Effector memory CD8-positive, alpha-beta T cell (primary cell): ENCODE measurements at places on chromosomes 5 and 9.

DNA sequence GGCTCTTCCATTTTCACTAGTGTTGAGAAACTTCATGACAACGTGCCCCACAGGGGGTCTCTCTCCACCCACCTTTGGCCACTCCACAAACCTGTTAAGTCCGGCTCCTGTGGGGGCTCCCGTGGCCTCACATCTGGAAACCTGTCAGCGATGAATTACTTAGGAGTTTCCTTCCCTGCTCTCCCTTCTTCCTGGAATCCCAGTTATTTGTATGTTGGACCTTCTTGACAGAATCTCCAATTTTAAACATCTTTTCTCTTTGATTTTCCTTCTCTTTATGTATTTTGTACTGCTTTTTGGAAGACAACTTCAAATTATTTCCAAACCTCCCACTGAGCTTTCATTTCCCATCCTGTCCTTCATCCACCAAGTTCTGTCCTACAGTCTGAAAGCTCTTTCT, 55.1 kb upstream of the NRARP start:
- no peak overlapping the region for H3K27ac ChIP-seq
- H3K27me3 ChIP-seq = no peaks in the 10 kb centered on the region
- no peak for DNase-seq
- H3K36me3 ChIP-seq = no peaks in the 10 kb centered on the region

- DNase-seq = no peak
- no peaks in the 10 kb centered on the region for H3K36me3 ChIP-seq
- H3K27me3 ChIP-seq = no peaks in the 10 kb centered on the region
Observed at GRCh38 chr9:98994172-98995058, 50.7 kb downstream of the COL15A1 start.

DNA sequence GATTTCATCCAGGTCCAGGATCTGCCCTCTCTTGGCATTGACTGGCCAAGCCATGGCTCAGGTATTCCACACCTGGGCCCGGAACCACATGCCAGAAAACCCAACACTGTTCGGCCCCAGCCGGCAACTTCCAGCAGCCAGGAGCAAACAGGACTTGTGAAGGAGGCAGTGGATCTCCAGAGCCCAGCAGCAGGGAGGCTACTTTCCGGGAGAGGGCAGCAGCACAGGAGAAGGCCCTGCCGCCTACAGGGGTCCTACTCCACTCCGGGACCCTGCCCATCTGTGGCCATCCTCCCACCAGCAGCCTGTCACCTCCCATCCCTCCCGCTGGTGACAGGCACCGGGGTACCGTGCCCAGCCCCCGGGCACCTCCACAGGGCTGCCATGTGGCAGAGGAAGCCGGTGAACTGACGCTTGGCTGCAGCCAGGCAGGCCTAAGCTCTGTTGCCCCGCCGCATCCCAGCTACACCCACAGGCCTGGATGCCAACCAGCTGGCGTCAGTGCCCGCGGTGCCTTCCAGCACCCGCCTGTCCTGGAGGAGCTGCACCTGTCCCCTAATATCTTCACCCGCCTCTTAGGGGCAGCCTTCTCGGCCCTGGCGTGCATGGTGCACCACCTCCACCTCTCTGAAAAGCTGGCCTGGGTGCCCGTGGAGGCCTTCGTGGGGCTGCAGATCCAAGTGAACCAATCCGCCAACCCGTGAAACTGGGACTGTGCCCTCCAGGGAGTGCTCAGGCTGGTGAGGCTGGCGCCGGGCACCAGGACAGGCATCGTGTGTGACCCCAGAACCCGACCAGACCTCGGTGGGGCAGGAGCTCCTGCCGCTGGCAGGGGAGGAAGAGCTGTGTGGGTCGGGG, 18.9 kb upstream of the SLC30A5 start:
- H3K27me3 ChIP-seq = peaks cover 4% of the 10 kb centered on the region
- H3K4me1 ChIP-seq = no peaks in the 10 kb centered on the region
- no peak overlapping the region for H3K4me3 ChIP-seq
- DNase-seq = no peak

- DNase-seq = no peak
- H3K4me1 ChIP-seq = no peaks in the 10 kb centered on the region
- H3K4me3 ChIP-seq = no peak overlapping the region
- no peaks in the 10 kb centered on the region for H3K36me3 ChIP-seq
Observed at GRCh38 chr5:58834242-58835225, 251.7 kb downstream of the RAB3C start.

DNA sequence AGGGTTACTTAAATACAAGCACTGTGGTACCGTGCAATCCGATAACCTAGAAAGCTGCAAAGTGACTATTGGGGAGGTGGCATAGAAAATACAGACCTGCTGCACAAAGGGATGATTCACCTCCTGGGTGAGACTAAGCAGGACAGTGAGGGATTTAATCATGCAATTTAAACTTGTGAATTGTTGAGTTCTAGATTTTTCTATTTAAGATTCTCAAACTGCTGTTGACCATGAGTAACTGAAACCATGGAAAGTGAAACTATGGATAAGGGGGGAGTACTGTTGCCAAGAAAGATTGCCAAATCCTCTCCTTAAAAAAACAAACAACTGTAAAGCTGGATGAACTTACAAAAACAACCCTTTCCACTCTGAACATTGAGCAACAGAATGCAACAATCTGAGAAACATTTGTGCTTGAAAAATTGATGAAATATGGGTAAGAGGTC, 61.5 kb upstream of the NUDT12 start:
- no peak overlapping the region for H3K27ac ChIP-seq
- no peaks in the 10 kb centered on the region for H3K36me3 ChIP-seq
- DNase-seq = no peak
- H3K4me3 ChIP-seq = no peak overlapping the region

DNA sequence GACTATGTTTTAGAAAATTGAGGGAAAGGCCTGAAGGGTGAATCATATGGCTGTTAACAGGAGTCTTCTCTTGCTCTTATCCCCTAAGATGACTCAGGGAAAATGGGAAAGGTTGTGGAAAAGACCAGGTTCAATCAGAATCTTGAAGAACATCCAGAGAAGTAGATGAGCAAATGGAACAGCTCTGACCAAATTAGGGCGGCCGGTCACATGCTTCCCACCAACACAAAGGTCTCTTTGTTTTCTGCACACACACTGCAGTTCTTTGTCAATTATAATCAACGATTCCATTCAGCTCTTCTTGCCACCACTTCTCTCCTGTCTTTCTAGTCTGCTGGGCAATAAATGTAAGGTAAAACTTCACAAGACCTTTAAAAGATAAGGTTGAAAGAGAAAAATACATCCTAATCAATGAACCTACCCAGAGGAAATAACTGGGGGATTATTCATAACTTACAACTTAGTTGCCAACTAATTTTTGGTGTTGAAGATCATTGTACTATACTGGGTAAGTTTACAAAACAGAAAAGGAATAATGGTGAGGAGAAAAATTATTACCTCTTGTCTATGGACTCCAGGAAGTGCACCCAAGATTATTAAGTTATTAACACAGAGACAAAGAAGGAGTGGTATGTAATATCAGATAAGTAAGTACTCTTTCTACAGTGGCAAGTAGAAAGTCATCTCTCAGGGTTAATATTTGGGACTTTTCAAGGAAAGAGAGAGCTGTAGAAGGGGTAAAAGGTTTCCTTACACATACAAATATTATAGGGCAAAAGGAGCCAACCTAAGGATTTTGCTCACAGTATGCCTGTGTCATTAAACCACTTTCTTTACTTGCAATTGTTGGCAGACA, 441.9 kb upstream of the PIK3R1 start:
- no peaks in the 10 kb centered on the region for H3K36me3 ChIP-seq
- H3K27me3 ChIP-seq = peaks cover 18% of the 10 kb centered on the region
- H3K4me1 ChIP-seq = no peaks in the 10 kb centered on the region
- no peak overlapping the region for H3K27ac ChIP-seq
- no peak overlapping the region for H3K4me3 ChIP-seq

DNA sequence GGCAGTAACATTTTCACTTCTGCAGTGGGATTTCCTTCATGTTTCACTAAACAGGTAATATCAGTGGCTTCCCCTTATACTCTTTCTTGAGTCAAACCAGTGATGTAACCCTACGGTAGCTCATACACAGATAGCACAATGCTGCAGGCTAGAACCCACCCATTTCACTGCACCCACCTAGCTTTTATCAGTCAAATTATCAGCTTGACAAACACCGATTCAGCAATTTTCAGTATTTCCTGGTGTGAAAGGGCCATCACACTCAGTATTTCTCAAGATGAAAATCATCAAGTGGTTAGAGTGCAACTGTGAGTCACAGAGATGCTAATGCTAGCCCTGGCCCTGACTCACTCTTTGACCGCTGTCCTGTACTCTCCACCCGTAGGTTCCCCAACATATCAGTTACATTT, 242.3 kb upstream of the PTGER4 start:
- peak overlapping the region; percentile 98 for H3K27ac ChIP-seq
- no peaks in the 10 kb centered on the region for H3K27me3 ChIP-seq
- peaks cover 51% of the 10 kb centered on the region for H3K4me1 ChIP-seq
- H3K36me3 ChIP-seq = no peaks in the 10 kb centered on the region
- DNase-seq = peak; percentile 29

DNA sequence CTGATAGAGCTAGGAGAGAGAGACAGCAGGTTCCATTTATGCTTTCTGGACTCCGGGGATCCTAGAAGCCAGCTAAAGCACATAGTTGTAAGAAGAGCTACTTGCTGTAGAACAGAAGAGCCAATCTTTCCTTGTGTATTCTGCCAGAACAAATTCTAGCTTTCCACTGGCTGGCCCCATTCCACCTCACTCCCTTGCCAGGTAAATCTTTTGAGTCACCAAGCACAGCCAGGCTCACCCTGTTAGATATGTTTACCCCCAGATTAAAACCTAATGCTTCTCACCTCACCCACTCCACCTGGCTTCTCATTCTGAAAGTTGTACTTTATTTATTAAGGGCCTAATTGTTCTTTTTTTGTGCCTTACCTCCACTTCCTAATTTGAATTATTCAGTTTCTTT, 48.9 kb upstream of the CHD1 start:
- H3K36me3 ChIP-seq = no peaks in the 10 kb centered on the region
- H3K27me3 ChIP-seq = peaks cover 10% of the 10 kb centered on the region
- H3K4me3 ChIP-seq = no peak overlapping the region
- no peak overlapping the region for H3K27ac ChIP-seq

DNA sequence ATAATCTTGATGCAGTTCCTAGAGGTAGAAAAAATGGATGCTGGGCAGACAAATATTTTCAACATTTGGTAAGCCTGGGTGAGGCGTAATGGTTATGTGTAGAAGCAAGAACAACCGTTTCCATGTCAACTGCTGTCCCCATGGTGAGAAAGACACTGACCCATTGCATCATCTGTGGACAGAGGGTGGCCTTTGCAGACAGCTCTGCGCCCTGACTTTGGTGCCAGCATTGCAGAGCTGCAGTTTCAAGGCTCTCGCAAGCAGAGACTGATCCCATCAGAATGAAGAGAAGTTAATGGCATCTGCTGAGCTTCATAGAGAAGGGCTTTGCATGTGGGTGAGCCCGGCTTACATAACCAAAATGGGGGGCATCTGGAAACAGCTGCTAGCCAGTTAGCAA, 179.0 kb upstream of the ADRA1B start:
- no peaks in the 10 kb centered on the region for H3K36me3 ChIP-seq
- H3K4me1 ChIP-seq = peaks cover 6% of the 10 kb centered on the region
- no peak overlapping the region for H3K4me3 ChIP-seq
- H3K27ac ChIP-seq = no peak overlapping the region

DNA sequence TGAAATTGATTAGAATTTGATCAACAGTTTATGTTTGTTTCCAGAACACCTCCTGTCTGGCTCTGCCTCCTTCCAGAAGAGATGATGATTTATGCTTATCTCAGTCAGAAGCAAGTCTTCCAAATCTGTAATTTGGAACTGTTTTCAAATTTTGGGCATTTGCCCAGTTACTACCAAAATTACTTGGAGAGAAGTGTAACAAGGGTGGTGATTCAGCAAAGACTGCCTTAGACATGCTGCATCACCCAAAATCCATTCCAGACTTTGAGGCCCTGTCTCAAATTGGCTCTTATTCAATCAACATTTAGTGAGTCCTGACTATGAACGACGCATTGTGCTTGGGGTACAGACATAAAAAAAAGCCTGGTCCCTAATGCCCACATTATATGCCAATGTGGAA, 89.4 kb downstream of the SH3TC2 start:
- no peak for DNase-seq
- H3K4me1 ChIP-seq = no peaks in the 10 kb centered on the region
- no peak overlapping the region for H3K4me3 ChIP-seq
- H3K36me3 ChIP-seq = no peaks in the 10 kb centered on the region
- H3K27me3 ChIP-seq = peaks cover 11% of the 10 kb centered on the region
- no peak overlapping the region for H3K27ac ChIP-seq

GRCh38 chr9:114282926-114283325, 40.0 kb upstream of the ORM1 start:
- peaks cover 38% of the 10 kb centered on the region for H3K27me3 ChIP-seq
- DNase-seq = no peak
- H3K36me3 ChIP-seq = no peaks in the 10 kb centered on the region

DNA sequence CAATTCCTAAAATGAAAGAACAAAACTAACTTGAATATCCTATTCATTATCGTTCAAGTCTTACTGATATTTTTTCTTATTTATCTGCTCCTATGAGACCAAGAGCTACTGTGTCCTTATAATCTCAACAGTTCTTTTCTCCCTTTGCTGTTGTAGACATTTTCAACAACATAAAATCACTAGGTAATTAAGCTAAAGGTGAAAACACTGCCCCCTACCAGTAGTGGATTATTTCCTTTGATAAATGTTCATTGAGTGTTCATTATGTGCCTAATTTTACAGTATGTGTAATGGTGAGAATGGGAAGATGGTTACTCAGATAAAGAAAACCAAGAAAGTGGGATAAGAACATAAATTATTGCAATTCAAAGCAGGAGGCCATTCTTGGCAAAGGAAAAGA, 41.4 kb upstream of the PAPPA start:
- no peak overlapping the region for H3K27ac ChIP-seq
- no peak for DNase-seq
- no peaks in the 10 kb centered on the region for H3K27me3 ChIP-seq
- H3K4me3 ChIP-seq = no peak overlapping the region
- H3K4me1 ChIP-seq = no peaks in the 10 kb centered on the region
- H3K36me3 ChIP-seq = no peaks in the 10 kb centered on the region

GRCh38 chr5:62183727-62184126, 122.3 kb upstream of the KIF2A start:
- H3K27ac ChIP-seq = no peak overlapping the region
- H3K4me1 ChIP-seq = no peaks in the 10 kb centered on the region

- no peak overlapping the region for H3K4me3 ChIP-seq
- DNase-seq = no peak
- peaks cover 3% of the 10 kb centered on the region for H3K36me3 ChIP-seq
- H3K27me3 ChIP-seq = no peaks in the 10 kb centered on the region
- no peak overlapping the region for H3K27ac ChIP-seq
Observed at GRCh38 chr5:69516769-69517168, 24.2 kb downstream of the OCLN start.
